ENCODE measurements at places on chromosomes 4 and X.

DNA sequence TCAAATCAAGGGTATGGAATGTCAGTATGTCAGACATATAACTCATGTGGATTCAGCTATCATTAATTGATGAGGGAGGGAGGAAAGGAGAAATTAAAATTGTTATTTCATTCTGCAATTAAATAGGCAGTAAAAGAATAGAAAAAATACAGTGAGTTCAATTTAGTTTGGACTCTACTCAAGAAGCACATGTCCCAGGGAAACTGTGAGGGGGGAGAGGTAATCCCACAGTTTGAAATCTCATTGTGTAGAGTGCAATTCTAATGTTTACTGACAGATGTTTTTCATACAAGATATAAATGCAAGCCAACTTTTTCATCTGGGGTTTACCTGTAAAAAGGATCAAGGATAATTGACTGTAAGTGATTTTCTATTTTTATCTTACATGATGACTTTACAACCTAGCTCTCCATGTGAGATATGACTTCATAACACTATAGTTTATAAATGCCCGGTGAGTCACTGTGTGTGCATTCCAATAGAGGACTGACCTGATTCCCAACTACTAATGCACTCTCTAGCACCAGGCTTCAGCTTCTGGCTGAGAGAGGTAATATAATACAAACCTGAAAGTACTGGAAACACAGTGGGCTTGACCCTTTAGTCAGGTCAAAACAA is 35.2 kb upstream of the SCD5 start:
- no peak for DNase-seq

DNA sequence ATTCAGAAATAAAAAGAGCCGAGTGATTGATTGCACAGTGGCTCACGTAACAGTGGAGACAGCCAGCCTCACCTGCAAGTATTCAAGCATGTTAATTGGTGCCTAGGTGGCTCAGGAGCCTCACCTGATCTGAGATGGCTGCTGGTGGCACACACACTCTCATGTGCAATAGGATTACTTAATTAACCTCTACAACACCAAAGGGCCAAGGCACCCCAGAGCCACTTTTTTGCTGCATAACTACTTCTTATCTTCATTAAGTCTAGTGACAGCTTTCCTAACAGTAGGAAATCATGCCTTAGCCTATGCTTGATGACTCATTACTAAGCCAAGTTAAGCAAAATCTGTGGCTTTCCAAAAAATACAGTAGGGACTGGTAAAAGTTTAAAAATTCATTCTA is 117.3 kb upstream of the NOCT start:
- DNase-seq = peak; percentile 65

- DNase-seq = no peak
These were observed 13.2 kb upstream of the HAND2 start for GRCh38 chr4:173543266-173543665.

DNA sequence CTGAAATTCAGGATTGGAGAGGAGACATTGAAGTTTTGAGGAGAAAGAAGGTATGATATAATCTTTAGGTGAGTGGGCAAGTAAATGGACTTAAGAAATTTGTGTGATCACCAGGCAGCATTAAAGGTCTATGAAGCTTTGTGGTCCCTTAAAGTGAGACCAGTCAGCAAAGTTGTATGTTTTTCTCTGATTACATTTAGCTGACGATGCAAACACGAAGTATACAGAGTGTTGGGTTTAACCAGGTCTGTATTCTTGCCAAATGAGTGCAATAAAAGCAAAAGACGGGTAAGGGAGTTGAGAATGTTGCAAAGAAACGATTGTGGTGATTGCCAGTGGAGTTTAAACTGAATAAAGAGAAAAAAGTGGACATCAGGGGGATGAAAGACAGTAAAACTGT is 11.6 kb upstream of the YIPF6 start:
- no peak for DNase-seq

DNA sequence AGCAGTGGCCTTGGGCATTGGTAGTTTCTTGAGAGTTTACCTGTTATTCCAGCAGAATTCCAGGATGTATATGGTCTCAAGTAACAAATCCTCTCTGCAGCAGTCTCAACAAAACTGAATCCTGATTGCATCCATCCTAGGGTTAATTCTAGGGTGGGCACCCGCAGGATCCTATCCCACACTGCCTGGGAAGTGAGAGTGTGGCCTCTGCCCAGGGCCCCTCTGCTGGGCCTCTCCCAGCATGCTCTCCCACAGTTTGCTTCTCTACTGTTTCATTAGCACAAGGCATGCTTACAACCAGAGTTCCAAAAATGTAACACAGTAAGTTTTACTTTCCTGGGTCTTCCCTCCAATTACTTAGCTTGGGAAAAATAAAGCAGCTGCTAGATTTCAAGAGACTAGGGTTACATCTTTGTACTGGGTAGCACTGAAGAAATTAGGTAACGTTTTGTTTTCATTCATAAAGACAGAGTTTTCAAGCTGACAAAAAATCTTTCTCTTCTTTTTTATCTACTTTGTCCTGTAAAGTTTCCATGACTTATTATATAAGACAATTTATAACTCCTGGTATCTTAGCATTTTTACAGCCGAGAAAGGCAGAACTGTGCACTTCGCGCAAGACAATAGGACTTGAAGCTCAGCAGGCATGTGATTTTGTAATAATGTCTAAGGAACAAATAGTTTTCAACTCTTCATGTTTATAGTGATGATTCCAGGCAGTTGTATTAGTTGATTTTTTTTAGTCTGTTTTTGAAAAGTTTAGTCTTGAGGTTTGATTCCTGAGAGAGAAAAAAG is 131.2 kb upstream of the PCDH18 start:
- DNase-seq = no peak

DNA sequence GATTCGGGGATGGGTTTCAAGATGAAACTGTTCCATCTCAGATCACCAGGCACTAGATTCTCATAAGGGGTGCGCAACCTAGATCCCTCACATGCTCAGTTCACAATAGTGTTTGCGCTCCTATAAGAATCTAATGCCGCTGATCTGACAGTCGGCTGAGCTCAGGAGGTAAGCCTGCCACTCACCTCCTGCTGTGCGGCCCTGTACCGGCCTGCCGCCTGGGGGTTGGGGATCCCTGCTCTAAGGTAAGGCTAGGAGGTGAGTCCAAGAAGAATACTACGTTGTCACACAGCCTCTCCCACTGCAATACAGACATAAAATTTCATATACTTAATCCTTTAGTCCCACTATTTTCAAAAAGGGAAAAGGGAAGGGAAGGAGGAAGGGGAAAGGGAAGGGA is 213.4 kb upstream of the HCCS start:
- no peak for DNase-seq

GRCh38 chrX:1592470-1593142 is 1.2 kb downstream of the AKAP17A start:
- no peak for DNase-seq

All from NCI-H2081 treated with DMSO at 0.1 percent for 48 hours (cell line).